ENCODE measurements at places on chromosomes 2 and 18. TPM values are rescaled to one million over a fixed set of nuclear protein-coding genes. Genes with fewer than 3 reads are reported as not detected.

YES1 gene
- total RNA-seq: 12.2 TPM

MDH1B gene
- 0.27 TPM for total RNA-seq

DNA sequence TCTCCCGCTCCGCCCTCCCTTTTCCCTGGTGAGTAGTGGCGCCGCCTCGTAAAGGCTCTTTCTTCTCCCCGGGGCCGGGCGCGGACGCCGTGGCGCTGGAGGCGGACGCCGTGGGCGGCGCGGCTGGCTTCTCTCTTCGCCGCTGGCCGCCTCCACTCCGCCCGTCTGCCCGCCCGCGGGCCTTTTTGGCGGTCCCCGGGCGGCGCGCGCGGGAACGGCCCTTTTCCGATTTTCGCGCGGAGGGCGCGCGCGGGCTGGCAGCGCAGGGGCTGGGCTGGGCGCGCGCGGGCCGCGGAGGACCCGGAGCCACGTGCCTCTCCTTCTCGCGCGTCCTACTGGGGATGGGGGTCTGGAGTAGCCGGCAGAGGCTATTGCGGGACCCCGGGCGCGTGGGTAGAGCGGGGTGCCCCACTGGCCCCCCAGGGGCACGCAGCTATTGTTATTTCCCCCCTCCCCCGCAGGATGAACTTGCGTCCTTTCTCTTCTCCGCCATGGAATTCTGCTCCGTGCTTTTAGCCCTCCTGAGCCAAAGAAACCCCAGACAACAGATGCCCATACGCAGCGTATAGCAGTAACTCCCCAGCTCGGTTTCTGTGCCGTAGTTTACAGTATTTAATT is 472 bp downstream of the SLC20A1 start:
- peaks cover 46% of the 10 kb centered on the region for H3K36me3 ChIP-seq
- no peaks in the 10 kb centered on the region for H3K27me3 ChIP-seq
- H3K4me1 ChIP-seq: peaks cover 38% of the 10 kb centered on the region
- peak overlapping the region; percentile 95 for H3K27ac ChIP-seq

GRCh38 chr2:121562269-121563176 is 31.8 kb downstream of the RNU4ATAC start:
- H3K27ac ChIP-seq: peak overlapping the region; percentile 56
- DNase-seq: no peak
- no peaks in the 10 kb centered on the region for H3K27me3 ChIP-seq

- no peak overlapping the region for H3K27ac ChIP-seq
- no peaks in the 10 kb centered on the region for H3K27me3 ChIP-seq
- DNase-seq: no peak
- no peak overlapping the region for H3K4me3 ChIP-seq
- peaks cover 16% of the 10 kb centered on the region for H3K4me1 ChIP-seq
Observed at GRCh38 chr2:239461291-239462190, 60.7 kb upstream of the HDAC4 start.

- no peaks in the 10 kb centered on the region for H3K4me1 ChIP-seq
- H3K27ac ChIP-seq: no peak overlapping the region
- no peak overlapping the region for H3K4me3 ChIP-seq
- no peaks in the 10 kb centered on the region for H3K36me3 ChIP-seq
Observed at GRCh38 chr2:191856111-191856876, 9.4 kb upstream of the CAVIN2 start.

DNA sequence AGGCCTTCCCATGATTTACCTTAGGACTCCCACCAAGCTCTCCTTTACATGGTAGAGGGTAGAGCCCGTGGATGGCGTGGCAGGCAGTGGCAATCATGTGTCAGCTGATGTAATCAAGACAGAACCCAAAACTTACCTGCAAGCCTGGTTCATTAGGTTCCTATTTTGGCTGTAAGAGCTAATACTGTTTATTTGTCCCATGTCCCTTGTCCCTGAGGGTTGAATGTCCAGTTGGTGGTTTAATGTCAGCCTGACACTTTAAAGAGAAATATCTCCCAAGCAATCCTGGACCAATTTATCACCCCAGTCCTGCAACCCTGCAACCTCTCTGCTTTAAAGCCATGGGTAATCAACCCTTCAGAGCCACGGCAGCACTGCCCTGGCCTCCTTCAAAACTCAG is 6.0 kb upstream of the FABP1 start:
- H3K36me3 ChIP-seq: no peaks in the 10 kb centered on the region
- no peak overlapping the region for H3K27ac ChIP-seq
- no peaks in the 10 kb centered on the region for H3K27me3 ChIP-seq
- H3K4me1 ChIP-seq: no peaks in the 10 kb centered on the region
- DNase-seq: no peak

GRCh38 chr2:196279541-196279940 is 108.2 kb upstream of the STK17B start:
- H3K4me1 ChIP-seq: peaks cover under 1% of the 10 kb centered on the region
- DNase-seq: no peak
- H3K27me3 ChIP-seq: no peaks in the 10 kb centered on the region
- H3K36me3 ChIP-seq: no peaks in the 10 kb centered on the region
- no peak overlapping the region for H3K4me3 ChIP-seq

DNA sequence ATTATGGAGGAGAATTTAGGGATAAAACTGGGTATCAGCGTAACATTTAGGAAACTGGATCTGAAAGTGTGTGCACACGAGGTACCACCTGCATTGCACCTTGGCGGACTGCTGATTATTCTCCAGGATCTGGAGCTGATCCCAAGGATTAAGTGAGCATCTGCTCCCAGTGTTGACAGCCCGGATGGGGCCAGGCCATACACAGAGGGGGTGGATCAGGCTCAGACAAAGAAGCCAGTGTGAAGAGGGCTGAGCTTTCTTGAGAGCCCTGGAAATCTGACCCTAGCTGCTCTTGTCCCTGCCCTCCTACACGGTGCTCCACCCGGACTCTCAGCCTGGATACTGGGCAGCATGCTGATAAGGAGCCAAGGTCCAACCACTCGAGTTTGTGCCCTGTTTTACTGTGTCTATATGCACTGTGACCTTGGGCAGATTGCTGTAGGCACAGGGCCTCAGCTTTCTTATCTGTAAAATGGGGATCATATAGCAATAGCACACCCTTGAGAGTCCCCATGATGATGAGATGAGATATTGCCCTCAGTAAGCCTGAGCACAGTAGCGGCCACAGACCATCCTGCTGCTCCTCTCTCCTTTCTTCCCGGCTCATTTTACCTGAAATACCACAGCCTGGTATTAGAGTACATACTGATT is 396.8 kb upstream of the CELF4 start:
- DNase-seq: no peak
- no peaks in the 10 kb centered on the region for H3K4me1 ChIP-seq
- H3K27me3 ChIP-seq: no peaks in the 10 kb centered on the region
- H3K27ac ChIP-seq: no peak overlapping the region
- H3K36me3 ChIP-seq: no peaks in the 10 kb centered on the region

All from psoas muscle (tissue), 8 donors.